ENCODE measurements at places on chromosomes 3 and 15. TPM values are rescaled to one million over a fixed set of nuclear protein-coding genes. Genes with fewer than 3 reads are reported as not detected.

The GATA2 gene
- total RNA-seq, result 2.6 TPM

The ERICH6 gene
- not detected for total RNA-seq

The ROPN1 gene
- 3.2 TPM for total RNA-seq

The NRG4 gene
- 4.0 TPM for total RNA-seq

The AADAC gene
- total RNA-seq, result not detected

The KLHL40 gene
- not detected for total RNA-seq

The FBN1 gene
- total RNA-seq, result 16.8 TPM

The DCUN1D1 gene
- 52.6 TPM for total RNA-seq

The CEMIP gene
- total RNA-seq, result 1.1 TPM

The PATL2 gene
- total RNA-seq, result 4.3 TPM

The CPNE9 gene
- not detected for total RNA-seq

The KBTBD12 gene
- 3.8 TPM for total RNA-seq

DNA sequence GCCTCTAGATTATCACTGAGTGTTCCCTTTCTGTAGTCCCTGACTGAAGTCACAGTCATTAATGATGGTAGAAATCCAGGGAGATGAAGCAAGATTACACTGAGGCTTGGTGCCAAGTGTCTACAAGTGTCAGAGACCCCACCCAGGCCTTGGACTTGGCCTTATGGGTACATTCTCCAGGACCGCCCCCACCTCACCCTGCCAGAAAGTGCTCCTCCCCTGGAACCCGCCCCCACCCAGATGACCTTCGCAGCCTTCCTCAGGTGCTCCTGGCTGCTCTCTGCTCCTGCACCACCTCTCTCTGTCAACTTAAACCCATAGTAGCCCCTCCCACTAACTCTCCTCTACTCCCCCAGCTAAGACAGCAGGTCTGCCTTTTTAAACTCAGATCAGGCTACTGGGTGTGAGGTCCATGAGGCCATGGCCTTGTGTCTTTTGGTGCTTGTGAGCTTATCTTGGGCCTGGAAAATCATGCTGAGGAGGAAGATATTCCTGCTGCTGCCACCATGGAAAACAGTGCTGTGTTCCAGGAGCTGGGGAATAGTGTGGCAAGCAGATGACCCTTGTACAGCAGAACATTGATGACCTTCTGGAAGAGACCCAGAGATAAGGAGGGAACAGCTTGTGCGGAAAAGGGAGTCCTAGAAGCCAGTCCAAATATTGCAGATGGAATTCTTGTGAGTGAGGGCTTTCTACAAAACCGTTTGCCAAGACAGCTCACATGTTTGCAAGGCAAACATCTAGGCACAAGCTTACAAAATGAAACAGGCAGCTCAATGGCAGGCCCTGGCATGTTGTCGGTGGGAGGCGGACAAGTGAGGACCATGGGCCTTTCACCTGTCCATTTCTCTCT is 40.3 kb upstream of the NDUFB4 start:
- no peak for DNase-seq

DNA sequence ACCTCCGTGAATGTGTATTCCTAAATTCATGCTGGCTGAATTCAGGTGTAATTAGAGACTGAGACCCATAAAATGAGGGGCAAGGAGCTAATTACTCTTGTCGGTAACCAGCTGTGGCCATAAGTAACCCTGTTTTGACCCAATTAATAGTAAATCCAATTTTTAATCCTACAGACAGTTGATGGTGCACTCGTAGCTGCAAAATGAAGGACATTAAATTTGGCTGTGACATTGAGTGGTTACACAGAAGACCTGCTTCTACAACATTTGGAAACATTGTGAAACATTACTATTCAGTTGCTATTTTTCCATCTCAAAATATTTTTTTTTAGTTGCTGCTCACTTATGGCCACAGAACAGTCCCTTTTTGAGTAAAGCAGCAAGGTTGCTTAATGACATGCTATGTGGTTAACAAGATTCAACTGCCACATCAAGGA is 33.0 kb downstream of the MBNL1 start:
- DNase-seq, result no peak

DNA sequence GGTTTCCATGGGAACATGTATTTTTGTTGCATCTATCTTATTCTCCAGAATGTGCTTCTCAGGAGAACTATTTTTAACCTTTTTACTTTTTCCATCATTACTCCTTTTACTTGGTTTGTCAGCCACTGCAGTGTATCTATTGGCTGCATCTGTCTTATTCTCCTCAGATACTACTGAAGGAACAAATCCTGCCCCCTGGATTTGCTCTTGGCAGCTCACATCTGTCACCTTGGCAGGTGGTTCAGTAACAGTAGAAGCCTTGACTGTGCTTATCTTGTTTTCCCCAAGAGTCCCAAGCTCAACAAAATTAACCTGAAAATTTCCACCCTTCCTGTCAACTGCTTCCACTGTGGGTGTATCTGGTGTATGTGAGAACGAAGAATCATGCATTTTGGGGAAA is 106.0 kb downstream of the MAP4 start:
- DNase-seq, result no peak

DNA sequence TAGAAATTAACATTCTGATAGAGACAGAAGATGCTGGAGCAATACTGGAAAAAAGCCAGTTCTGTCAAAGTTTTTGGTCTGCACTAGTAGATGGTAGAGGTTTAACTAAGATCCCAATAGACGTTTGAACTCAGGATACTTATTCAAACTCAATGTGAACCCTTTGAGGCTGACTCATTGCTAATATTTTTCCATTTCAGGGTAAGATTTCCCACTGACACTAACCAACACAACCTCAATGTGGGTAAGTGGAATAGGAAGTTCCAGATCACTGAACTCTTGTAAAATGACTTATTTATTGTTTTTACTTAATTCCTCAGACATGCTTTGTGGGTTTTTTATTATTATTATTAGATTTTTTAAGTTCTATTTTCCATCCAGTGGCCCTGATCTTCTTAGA is 1024.8 kb downstream of the EPHA3 start:
- DNase-seq, result no peak

- no peak for DNase-seq
Observed at GRCh38 chr15:81532001-81532400, 158.0 kb upstream of the TMC3 start.

DNA sequence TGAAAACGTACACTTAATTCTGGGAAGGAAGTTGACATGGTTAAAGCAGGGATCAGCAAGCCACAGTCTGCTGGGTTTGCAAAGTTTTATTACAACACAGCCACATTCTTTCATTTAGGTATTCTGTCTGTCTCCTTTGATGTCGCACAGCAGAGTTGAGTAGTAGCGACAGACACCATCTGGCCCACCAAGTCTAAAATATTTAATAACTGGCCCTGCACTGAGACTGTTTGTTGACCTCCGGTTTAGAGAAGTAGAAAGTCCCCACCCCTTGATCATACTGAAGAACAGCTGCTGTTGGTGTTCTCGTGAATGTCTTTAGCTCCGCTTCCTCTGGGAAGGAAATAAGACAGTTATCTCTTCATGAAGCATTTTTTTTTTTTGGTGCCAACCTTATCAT is 66.2 kb downstream of the MCTP2 start:
- DNase-seq, result no peak

GRCh38 chr15:40238532-40239403 is at the start of gene PAK6:
PAK6 (plus strand) TSS chr15:40239063; CDS start chr15:40264786, 25,723 bp downstream.
- DNase-seq, result peak; percentile 52

- no peak for DNase-seq
Observed at GRCh38 chr15:67156426-67156825, 91.0 kb downstream of the SMAD3 start.

GRCh38 chr3:132029182-132029902 is 5.5 kb downstream of the CPNE4 start:
- peak; percentile 51 for DNase-seq

DNA sequence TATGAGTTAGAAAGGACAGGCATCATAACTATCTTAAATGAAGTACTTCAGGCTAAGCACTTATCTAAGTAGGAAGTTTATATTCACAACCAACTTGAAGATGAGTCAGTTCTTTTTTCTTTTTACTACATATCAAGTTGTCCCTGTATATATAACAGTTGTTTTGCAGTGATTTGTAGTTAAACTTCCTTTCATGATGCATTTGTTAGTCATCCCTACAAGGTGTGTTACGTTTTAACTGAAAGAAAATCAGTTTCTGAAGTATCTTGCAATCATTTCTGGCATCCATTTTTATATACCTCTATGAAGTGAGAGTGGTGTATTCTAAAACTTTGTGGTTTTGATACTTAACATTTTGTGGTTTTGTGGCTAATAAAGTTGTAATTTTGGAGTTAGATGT is 46.1 kb downstream of the ZFAND6 start:
- no peak for DNase-seq

GRCh38 chr3:104987859-104988258 is 378.9 kb upstream of the ALCAM start:
- DNase-seq, result no peak

DNA sequence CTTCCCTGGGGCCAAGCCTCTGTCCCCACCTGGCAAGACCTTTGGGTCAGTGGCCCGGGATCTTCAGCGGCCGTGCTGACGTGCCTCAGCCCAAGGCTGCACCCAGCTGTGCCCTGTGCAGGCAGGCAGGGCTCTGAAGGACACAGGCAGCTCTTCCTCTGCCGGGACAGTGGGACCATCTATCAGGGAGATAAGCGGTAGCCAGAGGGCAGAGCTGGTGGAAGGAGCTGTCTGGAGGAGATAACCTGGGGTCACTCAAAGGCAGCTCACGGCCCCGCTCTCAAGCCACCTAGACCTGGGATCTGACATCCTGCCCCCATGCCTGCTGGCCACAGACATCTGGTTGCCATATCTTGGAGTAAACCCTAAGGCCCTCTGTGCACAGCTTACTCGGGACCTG is 27.3 kb downstream of the DUSP7 start:
- no peak for DNase-seq

GRCh38 chr3:193982258-193982659 is 153.7 kb upstream of the HES1 start:
- DNase-seq, result peak; percentile 88

GRCh38 chr3:196938124-196938523 is 4.2 kb downstream of the NCBP2 start:
- DNase-seq, result no peak

GRCh38 chr3:43074901-43075689 is 30.8 kb downstream of the POMGNT2 start:
- DNase-seq, result no peak

- no peak for DNase-seq
Observed at GRCh38 chr3:187261541-187261969, 30.0 kb downstream of the MASP1 start.

- DNase-seq, result no peak
Observed at GRCh38 chr15:89492111-89492641, 4.2 kb downstream of the RHCG start.

GRCh38 chr3:95715128-95715527 is 1099.3 kb upstream of the EPHA6 start:
- DNase-seq, result no peak

- DNase-seq, result no peak
Observed at GRCh38 chr3:57283334-57283733, 9.2 kb downstream of the ASB14 start.

- DNase-seq, result no peak
Observed at GRCh38 chr15:71228403-71228802, 113.1 kb downstream of the THSD4 start.

DNA sequence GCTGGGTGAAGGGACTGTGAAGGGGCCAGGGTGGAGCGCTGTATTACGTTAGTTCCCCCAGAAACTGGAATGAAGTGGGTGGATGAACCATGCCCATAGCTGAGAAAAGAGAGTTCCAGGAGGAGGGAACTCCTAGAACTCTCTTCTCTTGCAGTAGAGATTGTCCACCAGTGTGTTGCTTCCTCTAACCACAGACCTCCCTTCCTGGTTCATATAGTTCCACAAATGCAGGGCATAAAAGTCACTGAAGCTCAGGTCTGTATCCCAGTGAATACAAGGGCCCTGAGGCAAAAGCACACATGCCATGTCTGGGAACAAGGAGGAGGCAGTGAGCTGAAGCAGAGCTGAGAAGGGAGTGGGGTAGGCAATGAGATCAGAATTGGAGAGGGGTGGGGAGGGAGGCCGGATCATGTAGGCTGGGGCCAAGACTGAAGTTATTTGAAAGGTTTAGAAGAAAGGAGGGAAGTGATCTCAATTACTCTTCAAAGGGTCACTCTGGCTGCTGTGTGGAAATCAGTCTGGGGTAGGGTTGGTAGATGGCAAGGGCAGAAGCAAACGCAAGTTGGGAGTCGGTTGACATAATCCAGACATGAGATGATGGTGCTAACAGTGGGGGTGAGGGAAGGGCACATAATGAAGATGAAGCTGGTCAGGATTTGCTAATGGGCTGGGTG is 6.5 kb downstream of the A4GNT start:
- no peak for DNase-seq

All from left colon (tissue), 2 donors.